Right lobe of liver (tissue), 6 donors: ENCODE measurements at places on chromosomes 13 and 19.

- no peak for DNase-seq
Measured at GRCh38 chr13:112111239-112111857, 44.4 kb downstream of the SOX1 start.

DNA sequence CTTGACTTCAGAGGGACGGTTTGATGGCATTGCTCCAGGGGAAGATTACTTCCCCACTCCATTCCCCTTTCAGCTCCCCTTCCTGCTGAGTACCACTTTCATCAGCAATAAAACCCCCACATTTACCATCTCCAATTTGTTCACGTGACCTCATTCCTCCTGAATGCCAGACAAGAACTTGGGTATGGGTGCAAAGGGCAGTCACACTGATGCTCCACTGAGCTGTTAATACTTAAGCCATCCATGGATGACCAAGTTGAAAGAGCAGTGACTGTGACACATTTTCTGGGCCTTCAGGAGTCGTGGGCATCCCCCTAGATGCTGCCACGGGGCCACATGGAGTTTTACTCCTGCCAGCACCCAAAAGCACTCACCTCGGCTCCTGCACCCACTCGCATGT, 93.1 kb downstream of the STOML3 start:
- DNase-seq, result no peak

DNA sequence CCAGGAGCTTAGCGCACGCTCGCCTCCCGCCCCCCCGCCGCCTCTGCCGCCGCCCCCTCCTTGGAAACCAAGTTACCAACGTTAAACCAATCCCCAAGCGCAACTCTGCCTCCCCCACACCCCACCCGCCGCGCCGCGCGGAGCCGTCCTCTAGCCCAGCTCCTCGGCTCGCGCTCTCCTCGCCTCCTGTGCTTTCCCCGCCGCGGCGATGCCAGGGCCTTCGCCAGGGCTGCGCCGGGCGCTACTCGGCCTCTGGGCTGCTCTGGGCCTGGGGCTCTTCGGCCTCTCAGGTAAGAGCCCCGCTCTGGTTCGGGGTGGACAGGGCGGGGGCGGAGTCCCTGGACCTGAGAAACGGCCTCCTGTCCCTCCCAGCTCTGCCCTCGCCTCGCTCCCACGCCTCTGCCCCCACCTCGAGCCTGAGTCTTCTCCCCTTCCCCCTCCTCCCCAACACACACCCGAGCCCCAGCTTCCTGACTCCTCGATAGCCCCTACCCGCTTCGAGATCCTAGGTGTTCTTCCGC, at the start of gene ICAM5:
Gene ICAM5 (plus strand): TSS at position 117 of the 521 bp plus-strand sequence. CDS start 92 bp downstream, at position 209.
- DNase-seq, result no peak

DNA sequence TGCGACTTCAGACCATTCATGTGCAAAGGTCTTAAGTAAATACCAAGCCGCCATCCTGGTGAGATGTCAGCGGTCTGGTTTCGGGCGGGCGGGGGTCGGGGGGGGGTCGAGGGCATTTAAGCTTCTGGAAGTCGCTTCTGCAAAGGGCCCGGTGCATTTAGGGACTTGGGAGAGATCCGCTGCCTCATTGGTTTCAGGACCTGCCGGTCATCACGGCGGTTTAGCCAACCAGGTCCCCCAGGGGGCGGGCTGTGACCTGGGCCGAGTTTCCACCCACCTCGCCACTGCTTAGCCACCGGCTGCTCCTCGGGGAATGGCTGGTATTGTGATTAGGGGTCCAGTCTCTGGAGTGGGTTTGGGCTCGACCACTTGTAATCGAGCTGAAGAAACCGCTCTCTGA, 7.8 kb downstream of the ANKLE1 start:
- DNase-seq, result no peak

- DNase-seq, result no peak
Measured at GRCh38 chr13:73513751-73514150, 454.9 kb downstream of the KLF5 start.

DNA sequence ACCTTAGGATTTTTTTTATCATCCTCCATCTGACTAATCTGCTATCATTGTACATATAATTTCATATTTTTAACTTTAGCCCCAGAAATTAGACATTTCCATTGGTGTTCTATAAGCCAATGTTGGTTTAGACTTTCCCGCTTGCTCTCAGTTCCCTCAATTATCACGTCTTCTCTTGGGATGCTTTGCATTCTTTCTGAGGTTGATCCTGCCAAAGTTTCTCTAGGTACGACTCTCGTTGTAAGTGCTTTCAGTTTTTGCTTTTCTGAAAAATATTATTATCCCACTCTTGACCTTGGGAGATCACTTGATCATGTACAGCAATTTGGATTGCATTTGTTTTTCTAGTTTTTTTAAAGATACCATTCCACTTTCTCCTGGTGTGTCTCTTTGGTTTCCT, 270.2 kb downstream of the IRS2 start:
- DNase-seq, result no peak
